ENCODE measurements at places on chromosomes 5 and 9. TPM values are rescaled to one million over a fixed set of nuclear protein-coding genes. Genes with fewer than 3 reads are reported as not detected.

CD74 gene
- 11.3 TPM for total RNA-seq

- DNase-seq, result peak; percentile 21
These were observed 395.7 kb upstream of the SEMA6A start for GRCh38 chr5:116970318-116970717.

DNA sequence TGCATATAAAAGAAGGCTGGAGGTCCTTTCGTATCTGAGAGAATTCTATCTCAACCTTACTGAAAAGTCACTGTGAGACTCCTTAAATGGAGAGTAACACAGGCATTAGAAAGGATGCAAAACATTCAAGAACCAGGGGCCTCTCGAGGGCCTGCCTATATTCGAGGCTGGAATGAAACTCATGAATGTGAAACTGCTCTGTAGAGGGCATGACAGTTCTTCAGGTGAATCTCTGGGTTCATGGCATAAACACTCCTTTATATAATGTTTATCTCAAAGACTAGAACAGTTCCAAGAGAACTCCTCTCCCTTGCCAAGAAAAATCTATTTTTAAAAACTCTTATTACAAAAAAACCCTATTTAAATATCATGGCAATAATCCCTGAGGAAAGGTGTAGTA is 113.9 kb downstream of the SEC61B start:
- peak; percentile 80 for DNase-seq

GRCh38 chr5:167888393-167888792 is 403.1 kb upstream of the WWC1 start:
- DNase-seq, result no peak

LIFR gene
- total RNA-seq, result 119 TPM

GRCh38 chr5:76714751-76715485 is 1.0 kb upstream of the F2R start:
- DNase-seq, result no peak

FAM221B gene
- not detected for total RNA-seq

DNA sequence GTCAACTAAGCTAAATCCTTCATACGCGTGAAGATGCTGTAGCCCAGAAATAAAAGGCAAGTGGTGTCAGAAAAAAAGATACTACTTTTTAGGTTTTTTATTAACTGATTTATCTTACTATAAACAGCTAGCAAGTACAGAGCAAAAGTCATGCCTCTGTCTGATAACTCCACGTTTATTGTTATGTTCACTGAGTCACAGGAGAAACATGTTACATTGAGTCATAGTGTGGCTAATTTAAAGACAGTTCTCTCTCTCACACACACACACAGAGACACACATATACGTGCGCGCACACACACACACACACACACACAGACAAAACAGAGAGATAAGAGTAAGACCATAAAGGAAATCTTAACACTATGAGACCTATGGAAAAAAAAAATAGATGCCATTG is 770.0 kb upstream of the CDH10 start:
- DNase-seq, result no peak

- no peak for DNase-seq
These were observed 23.7 kb downstream of the KLHL3 start for GRCh38 chr5:137712139-137712667.

- DNase-seq, result no peak
These were observed 339.2 kb downstream of the ARL15 start for GRCh38 chr5:53971131-53971530.

All from cerebellum (tissue), 4 donors.